ENCODE measurements at places on chromosomes 6 and 20.

DNA sequence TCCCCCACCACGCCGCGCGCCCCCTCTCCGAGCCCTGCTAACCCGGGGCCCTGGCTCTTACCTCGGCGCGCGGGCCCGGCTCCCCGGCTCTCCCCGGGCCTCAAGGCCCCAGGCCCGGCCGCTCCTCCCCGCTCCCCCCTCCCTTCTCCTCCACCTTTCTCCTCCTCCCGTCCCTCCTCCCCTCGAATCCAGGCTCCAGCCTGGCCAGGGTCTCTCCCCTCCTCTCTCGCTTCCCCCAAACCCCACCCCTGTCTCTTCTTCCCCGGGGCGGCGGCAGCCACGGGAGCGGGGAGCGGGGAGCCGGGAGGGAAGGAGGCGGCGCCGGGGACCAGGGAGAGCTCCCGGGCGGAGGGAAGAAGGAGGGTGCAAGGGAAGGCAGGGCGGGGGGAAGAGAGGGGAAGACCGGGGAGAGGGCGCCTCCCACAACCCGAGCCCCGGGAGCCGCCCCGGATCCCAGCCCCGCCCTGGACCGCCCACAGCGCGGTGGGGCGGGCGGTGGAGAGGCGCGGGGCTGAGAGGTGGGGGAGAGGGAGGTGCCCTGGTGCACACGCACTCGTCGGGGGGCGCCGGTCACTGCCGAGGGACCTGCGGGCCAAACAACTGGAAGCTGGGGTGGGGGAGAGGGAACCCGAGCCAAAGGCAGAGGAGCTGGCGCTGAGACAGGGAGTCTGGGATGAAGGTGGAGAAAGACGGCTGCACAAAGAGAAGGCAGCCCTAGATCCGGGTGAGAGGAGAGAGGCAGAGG, at the start of gene GABBR1:
TSS of gene GABBR1 (minus strand) at position 395 of the 745 bp plus-strand sequence. CDS start 798 bp downstream, outside the sequence.
- DNase-seq: peak; percentile 89

GRCh38 chr6:155227046-155227445, 36.8 kb upstream of the CLDN20 start:
- DNase-seq: no peak

DNA sequence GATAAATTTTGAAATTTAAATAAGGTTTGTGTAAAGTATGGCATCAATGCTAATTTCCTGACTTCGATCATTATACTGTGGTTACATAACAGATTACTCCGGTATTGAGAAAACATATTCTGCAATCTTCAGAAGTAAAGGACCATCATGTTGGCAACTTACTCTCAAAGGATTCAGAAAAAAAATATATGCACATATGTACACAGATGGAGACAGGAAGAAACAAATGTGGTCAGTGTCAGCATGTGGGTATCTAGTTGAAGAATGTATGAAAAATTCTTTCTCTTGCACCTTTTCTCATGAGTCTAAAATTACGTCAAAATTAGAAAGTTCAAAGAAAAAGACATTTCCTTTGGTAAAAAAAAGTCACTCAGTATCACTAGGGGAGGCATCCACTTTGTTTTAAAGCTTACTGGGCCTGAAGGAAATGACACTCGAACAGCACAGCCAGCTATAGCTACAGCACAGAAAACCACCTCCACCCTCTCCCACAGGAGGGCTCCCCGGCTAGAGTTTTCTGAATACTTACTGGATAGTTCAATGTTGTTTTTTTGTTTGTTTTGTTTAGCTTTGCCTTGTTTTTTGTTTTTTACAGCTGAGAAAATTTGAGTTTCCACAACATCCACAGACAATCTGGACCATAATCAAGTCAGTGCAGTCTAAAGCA, 317.2 kb upstream of the AGPAT4 start:
- DNase-seq: no peak

GRCh38 chr6:42958125-42958524, 2.4 kb upstream of the GNMT start:
- no peak for DNase-seq

DNA sequence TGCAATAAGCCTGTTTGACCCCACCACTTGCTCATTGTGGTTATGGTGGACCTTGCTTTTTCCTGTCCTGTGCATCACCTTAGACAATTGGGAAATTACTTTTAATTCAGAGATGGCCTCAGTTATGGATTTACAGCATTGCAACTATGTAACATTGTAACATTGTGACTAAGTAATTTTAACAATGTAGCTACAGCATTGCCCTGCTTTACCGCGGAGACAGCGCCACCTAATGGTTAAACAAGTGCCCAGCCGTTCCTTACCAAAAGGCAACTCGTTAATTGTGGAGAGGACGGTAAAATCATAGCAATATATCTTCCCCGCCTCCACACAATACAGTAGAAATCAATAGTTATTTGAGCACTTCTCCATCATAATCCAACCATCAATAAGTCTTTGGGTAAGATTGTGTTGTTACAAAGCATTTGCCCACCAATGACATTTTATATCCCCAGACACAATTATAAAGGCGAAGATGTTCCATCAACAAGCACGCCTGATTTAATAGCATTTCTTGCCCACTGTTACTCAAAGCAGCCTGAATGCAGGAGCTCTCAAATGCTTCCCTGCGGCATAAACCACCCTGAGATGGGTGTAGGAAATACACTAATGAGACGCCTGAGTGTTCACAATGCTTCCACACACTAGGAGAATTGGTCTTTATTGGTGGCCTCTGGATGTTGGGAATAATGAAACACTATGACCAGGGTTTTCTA, 93.7 kb downstream of the PROKR2 start:
- DNase-seq: no peak

GRCh38 chr6:39191236-39191930, 37.9 kb downstream of the KCNK5 start:
- no peak for DNase-seq

DNA sequence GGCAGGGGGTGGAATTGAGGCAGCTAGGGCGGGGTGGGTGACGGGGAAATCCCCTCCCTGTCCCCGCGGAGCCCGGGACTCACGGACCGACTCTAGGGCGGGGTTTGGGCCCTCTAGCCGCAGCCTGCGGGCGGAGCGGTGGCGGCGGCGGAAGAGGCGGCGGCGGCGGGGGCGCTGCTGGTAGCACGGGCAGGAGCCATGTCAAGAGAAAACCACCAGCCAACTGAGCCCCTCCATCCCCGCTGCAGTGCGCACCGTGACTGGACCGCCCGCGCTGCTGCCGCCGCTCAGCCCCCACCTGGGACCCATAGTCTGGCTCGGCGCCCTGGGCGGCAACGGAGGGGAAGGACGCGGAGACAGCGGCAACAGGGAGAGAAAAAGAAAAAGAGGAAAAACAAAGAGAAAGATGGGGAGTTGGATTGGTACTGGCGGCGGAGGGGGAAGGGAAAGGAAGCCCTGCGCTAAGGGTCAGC, 1.2 kb upstream of the C6orf62 start:
- no peak for DNase-seq

GRCh38 chr6:2157441-2158127, 87.8 kb downstream of the GMDS start:
- DNase-seq: no peak

DNA sequence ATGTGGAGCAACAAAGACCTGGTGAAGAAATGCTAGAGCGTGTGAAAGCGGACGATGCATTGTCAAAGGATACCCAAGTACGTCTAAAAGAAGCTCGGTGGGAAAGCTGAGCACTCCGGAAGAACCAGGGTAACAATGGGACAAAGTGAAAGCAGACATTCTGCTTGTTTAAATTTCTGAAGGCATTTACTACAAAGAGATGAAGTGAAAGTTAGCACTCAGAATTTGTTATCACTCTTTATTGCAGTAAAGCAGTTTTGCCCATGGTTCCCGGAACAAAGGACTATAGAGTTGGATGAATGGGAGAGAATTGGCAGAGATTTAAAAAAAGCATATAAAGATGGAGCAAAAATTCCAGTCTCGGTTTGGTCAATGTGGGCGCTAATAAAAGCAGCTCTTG, 12.8 kb upstream of the IRAK1BP1 start:
- no peak for DNase-seq
